MCF 10A (cell line): ENCODE measurements at places on chromosomes 7 and 10.

DNA sequence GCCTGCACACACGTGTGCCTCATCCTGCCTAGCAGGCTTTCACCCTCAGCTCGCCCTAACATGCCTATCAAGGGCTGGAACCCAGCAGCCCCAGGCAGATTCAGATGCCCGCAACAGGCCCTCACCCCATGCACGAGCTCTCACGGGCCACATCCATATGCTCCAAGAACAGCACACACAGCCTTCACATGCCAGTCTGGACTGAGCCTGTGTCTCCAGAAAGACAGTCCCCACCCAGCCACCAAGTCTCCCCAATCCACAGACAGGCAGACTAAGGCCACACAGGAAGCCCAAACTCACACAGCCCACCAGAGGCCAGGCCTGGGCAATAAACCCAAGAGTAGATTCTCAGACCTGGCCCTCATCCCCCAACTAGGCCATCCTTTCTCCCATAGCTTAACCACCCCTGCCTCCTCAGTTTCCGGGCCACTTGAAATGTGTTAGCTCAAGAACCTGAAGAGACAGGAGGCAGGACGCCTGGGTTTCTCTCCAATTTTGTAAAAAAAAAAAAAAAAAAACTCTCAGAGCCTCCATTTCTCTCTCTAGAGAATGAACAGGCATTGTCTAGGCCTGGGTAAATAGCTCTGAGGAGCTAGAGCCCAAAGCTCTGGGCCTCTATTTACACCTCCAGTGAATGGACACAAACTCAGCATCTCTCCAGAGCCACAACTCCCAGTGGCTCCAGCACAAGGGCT is 6.8 kb downstream of the LDB1 start:
- peak; percentile 48 for DNase-seq

GRCh38 chr10:53045315-53045714 is 272.7 kb upstream of the MBL2 start:
- DNase-seq: no peak

- no peak for DNase-seq
These were observed 2.3 kb upstream of the CUZD1 start for GRCh38 chr10:122847782-122848604.

DNA sequence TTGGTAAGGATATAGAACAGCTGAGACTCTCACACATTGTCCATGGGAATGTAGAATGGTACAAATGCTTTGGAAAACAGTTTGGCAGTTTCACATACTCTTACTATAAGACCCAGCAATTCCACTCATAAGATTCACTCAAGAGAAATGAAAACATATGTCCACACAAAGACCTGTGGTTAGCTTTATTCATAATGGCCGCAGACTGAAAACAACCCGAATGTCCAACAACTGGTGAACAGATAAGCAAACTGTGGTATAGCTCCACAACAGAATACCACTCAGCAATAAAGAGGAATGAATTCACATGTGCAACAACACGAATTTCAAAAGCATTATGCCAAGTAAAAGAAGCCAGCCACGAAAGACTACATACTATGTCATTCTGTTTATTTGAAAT is 33.5 kb upstream of the CUL1 start:
- no peak for DNase-seq

DNA sequence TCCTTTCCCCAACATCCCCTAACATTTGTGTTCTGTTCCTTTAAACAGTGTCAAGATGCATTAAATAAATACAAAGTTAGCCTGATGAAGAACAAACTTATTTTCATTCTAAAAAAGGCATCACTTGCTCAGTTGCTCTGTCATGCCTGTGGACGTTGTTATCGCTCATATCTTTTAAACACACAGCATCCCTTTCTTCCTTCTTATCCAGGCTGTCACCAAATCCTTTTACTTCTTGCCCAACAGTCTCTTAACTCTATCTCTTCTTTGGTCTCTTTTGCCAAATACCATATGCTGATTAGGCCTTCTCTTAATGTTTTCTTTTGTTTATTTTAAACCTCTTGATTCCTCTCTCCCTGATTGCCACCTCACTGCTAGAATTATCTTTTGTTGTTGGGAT is 43.9 kb downstream of the DKK1 start:
- no peak for DNase-seq

DNA sequence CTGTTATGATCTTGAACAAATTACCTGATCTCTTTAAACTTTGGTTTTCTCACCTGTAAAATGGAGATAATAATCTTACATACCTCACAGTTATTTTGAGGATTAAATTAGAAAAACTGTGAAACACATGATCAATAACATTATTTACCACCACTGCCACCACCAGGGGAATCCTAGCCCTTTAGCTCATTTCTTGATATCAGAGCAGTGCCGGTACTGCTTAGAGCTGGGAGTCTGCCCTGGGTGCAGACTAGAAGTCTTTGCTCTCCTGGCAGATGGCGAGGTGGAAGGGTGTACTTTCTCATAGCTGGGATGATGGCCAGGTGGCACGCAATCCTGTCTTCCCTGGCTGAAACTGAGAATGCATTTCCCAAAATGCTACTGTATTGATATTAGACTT is 12.7 kb upstream of the EFCAB10 start:
- DNase-seq: no peak

DNA sequence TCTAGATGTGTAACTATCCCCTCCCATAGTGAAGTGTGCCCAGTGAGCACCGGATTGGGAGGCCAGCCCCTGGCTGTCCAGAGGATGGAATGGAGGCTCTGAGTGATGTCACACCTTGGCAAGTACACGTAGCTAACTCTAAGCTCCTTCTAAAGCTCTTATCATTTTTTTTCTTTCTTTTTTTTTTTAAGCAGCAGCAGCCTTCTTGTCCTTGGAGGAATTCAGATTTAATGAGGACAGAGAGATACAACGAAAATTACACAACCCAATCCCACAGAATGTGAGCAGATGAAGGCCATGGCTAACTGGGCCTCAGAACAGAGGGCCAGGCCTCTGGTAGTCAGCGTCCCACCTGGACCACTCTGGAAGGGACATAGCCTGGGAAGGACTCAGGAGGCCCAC is 11.3 kb downstream of the TNS3 start:
- DNase-seq: no peak

DNA sequence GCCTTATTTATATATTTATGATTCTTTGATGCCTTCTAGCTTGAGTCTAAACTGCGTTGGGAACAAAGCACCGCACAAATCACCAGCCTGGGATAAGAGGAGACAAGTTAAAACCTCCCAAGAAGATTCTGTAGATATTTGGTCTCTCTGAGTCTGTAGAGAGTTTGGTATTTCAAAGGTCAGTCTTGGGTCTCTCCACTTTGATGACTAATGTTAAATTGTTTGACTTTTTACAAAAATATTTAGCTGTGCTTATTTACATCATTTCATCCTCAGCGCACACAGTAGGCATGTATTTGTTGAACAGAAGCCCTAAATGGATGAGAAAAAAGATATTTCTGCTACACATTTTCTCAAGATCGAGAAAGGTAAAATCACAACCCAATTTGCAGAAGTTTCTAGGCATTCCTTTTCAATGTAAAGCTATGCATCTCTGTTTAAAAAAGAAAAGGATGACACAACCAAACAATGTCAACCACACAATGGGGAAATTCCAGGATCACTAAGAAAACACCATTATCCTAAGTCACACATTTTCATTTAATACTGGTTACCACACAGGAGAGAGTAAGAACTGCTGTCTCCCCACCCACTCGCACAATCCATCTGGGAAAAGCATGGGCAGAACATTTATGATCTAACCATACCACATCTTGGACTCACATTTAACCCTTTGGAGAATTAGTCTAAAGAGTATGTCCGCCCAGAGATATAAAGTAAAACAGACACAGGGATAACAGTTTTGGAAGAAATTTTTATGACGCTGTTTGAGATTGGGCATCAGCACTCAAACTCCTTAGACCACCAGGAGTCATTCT is 4.4 kb downstream of the CDK6 start:
- DNase-seq: peak; percentile 72

DNA sequence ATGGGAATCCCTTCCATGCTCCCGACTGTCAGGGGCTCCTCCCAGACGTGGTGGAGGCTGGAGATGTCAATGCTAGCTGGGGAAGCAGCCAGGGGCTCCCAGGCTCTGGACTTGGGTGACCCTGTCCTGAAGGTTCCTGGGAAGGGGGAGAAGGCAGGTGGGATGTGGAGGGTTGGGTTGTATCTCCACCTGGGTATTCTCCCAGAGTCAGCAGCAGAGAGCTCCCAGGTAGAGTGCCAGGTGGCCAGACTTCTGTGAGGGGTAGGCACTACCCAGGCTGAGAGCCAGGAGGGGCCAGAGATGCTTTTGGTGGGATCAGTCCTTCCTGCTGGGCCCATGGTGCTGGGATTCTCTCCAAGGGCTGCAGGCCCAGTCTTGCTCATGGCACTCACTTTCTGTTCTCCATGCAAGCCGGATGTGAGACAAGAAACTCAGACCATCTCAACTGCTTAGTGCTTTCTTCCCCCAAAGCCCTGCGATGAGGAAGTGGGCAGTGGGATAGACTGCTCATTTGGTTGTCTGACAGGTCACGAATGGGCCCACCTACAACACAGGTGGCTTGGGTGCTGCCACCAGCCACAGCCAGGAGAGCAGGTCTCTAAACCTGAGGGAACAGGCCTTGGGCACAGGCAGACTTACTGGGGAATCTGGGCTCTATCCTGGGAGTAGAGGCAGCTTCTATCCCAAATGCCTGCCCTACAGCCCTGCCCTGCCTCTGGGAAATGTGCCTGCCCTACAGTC is 52.5 kb upstream of the CAMK2B start:
- peak; percentile 36 for DNase-seq

- DNase-seq: no peak
These were observed 43.7 kb upstream of the SLIT1 start for GRCh38 chr10:97229322-97230015.

- no peak for DNase-seq
These were observed 24.0 kb downstream of the VOPP1 start for GRCh38 chr7:55548295-55548731.

GRCh38 chr10:46273506-46274477 is 13.0 kb upstream of the ANTXRL start:
- DNase-seq: no peak

DNA sequence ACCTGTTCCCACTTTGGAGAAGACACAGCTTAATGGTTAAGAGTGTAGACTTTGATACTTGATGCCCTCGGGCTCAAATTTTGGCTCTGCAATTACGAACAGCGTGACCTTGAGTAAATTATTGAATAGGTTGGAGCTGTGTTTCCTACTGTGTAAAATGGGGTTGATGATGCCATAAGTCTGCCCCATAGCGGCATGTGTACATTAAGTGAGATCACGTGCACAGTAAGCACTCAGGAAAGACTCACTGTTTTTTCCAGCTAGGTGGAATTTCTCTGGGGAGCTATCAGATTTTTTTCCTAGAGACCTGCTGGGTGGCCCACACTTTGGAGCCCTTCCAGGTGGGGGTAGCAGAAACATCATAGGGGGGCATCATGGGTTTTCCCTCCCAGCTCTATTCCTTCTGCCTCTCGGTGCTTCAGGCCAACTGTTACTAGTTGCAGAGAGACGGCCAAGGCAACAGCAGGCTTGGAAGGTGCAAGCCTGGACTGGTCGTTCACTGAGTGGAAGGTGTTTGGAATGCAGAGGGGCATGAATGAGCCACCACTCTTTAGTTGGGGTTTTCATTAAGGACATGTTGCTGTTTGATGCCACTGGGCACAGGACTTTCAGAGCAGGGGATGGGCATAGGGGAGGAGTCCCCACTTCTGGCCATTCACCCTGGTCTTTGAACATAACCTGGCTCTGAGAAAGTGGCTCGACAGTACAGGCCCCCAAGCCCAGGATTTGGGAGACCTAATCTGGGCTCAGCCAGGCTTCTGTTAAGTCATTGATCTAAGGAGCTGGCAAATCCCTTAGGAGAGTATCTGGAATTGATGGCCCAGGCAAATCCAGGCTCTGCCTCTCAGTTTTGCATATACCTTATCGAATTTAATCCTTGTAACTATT is 64.0 kb downstream of the SYPL1 start:
- no peak for DNase-seq

DNA sequence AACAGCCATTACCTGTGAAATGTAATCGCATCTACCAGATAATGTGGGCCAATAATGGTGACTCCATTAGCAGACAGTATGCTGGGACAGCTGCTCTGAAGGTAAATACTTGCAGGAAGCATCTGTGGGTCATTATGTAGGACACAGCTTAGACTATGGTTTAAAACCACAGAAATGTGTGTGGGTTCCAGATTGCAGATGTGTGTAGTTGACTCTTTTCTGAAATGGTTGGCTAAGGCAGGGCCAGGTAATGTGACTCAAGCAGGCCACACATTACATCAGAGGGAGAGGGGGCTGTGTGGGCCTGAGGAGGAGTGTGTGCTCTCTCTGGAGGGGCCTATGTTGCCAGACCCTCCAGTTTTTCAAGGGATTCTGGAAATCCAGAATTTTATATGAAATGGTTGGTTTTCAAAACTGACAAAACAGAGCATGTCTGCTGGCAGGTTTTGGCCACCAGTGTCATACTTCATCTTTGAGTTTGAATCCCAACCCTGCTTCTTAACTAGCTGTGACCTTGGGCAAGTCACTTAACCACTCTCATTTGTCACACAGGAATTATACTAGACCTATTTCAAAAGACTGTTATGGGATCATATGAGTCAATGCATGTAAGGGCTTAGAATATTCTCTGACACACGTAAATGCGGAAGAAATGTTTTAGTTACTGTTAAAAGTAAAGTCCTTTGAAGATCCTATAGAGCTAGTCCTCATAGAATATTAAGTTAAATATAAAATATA is 64.5 kb downstream of the MCMBP start:
- DNase-seq: peak; percentile 3

DNA sequence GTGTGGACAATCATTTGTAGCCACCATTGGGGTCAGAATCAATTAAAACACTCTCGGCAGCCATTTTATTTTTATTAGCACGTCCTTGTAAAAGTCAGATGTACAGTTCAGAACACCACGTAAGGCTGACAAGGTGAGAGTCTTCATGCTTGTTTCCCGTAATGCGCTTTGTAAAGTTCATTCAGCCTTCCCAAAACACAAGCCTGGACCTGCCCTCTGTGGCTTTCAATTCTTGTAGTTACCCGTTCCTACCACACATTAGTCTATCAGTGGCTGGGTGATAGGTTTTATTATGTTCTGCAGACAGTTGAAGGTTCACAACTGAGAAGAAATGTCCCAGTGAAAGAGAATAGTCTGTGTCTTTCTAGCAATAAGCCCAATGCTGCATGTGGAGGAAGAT is 35.4 kb downstream of the GAD2 start:
- peak; percentile 55 for DNase-seq
